Ovary (tissue), 10 donors: ENCODE measurements at places on chromosomes 1 and 21. TPM values are rescaled to one million over a fixed set of nuclear protein-coding genes. Genes with fewer than 3 reads are reported as not detected.

GRCh38 chr1:61828805-61829204 is 86.5 kb downstream of the PATJ start:
- H3K4me3 ChIP-seq, result no peak overlapping the region
- no peaks in the 10 kb centered on the region for H3K4me1 ChIP-seq
- H3K27me3 ChIP-seq, result no peaks in the 10 kb centered on the region
- H3K36me3 ChIP-seq, result no peaks in the 10 kb centered on the region
- no peak overlapping the region for H3K27ac ChIP-seq

GRCh38 chr1:243712941-243713340 is 137.1 kb downstream of the AKT3 start:
- no peak overlapping the region for H3K27ac ChIP-seq
- H3K36me3 ChIP-seq, result no peaks in the 10 kb centered on the region
- H3K4me1 ChIP-seq, result peaks cover 6% of the 10 kb centered on the region
- no peak for DNase-seq
- no peaks in the 10 kb centered on the region for H3K27me3 ChIP-seq
- no peak overlapping the region for H3K4me3 ChIP-seq

The FMN2 gene
- 2.5 TPM for total RNA-seq

The PGLYRP4 gene
- total RNA-seq, result not detected

The STUM gene
- total RNA-seq, result 4.2 TPM

The SH2D5 gene
- 1.8 TPM for total RNA-seq

The SHE gene
- 11.4 TPM for total RNA-seq

DNA sequence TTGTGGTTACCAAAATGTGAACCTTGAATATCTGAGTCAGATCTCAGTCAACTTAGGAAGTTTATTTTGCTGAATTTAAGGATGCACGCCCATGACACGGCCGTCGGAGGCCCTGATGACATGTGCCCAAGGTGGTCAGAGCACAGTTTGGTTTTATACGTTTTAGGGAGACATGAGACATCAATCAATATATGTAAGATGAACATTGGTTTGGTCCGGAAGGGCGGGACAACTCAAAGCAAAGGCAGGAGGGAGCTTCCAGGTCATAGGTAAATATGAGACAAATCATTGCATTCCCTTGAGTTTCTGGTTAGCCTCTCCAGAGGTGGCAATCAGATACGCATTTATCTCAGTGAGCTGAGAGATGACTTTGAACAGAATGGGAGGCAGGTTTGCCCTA is 1.0 kb upstream of the PRMT2 start:
- no peak for DNase-seq
- no peaks in the 10 kb centered on the region for H3K27me3 ChIP-seq
- H3K4me3 ChIP-seq, result no peak overlapping the region
- H3K36me3 ChIP-seq, result no peaks in the 10 kb centered on the region
- no peak overlapping the region for H3K27ac ChIP-seq
- H3K4me1 ChIP-seq, result peaks cover 4% of the 10 kb centered on the region

The BATF3 gene
- total RNA-seq, result 2.3 TPM

The LCE1B gene
- total RNA-seq, result not detected

DNA sequence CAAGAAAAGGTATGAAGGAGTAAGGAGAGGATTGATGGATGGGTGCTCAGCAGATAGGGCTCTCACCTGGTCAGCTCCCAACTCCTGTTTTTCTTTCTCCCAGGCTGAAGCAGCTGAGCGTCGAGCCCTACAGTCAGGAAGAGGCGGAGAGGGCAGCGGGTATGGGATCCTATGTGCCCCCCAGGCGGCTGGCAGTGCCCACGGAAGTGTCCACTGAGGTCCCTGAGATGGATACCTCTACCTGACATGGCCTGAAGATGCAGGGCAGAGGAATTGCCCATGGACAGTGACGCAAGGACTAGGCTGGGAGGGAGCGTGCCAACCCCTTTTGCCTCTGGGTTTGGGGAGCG is 739 bp downstream of the ZNF593 start:
- H3K36me3 ChIP-seq, result no peaks in the 10 kb centered on the region
- H3K4me3 ChIP-seq, result peak overlapping the region; percentile 91
- no peak for DNase-seq
- H3K4me1 ChIP-seq, result peaks cover 6% of the 10 kb centered on the region
- no peaks in the 10 kb centered on the region for H3K27me3 ChIP-seq

DNA sequence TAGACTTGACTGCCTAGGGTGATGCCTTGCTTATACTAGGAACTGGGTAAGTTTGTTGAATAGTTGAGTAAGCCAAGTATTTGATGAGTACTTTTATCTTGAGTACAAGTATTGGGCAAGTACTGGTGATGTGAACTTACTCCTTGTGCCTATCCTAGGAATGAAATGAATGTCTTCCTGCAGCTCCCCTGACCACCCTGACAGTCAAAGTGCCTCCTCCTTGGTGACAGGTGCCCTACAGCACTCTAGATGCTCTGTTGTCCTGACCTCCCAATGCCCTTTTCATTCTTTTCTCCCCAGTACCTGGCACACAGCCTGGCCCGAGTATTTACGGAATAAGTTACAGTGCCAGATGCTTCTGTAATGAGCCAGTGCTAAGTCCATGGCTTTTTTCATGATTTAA is 25.5 kb downstream of the PCSK9 start:
- H3K36me3 ChIP-seq, result no peaks in the 10 kb centered on the region
- no peaks in the 10 kb centered on the region for H3K27me3 ChIP-seq
- H3K4me3 ChIP-seq, result no peak overlapping the region
- no peak for DNase-seq

DNA sequence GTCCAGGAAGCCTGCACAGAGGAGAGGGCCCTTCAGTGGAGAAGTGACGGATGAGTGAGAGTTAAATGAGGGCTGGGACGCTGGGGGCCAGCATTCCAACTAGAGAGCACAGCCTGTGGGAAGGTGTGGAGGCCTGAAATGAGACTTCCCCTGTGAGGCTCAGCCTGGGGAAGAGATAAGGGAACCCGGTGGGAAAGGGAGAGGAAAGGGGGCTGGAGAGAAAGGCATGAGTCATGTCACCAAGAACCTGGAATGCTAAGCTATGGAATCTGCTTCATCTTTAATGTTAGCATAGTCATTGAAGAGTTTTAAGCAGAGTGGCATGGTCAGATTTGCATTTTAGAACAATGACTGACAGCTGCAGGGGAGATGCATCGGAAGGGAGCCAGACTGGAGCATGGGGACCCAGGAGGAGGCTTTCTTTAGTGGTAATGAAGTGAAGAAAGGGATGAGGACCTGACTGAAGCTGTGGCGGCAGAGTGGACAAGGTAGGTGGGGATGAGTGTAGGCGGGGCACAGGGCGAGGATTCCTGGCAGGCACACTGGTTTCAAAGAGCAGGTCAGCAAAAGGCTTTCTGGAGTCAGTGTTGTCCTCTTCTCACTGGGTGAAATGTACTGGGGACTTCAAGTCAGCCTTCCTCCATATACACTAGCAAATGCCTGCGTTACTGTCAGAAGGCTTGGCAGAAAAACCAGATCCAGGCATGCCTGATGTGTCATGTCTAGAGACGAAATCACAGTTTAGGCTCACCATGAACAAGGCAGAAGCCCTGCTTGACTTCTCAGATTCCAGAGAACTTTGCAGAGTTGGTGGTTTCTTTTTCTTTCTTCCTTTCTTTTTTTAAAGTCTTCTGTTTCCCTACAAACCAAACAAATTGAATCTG is 8.0 kb downstream of the RGL1 start:
- no peak for DNase-seq
- peaks cover 22% of the 10 kb centered on the region for H3K4me1 ChIP-seq
- no peak overlapping the region for H3K27ac ChIP-seq
- H3K4me3 ChIP-seq, result no peak overlapping the region
- no peaks in the 10 kb centered on the region for H3K27me3 ChIP-seq

DNA sequence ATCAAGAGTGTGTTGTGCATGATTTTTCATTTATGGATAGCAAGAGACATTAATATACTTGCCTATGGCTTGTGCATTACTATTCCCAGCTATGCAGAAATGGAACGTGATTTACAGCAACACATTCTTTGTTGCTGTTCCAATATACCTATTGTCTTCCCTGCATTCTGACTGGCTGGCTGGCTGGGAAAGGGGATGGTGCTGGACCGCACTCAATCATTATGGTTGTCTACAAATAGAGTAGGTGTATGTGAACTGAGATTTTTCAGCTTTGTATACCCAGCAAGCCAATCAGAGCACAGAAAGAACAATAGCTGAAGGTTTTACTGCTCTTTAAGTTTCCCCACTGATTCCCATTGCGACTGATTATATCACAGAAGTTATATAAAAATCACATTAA is 167.5 kb downstream of the ATG4C start:
- no peaks in the 10 kb centered on the region for H3K4me1 ChIP-seq
- H3K4me3 ChIP-seq, result no peak overlapping the region

- H3K27ac ChIP-seq, result no peak overlapping the region
- H3K4me1 ChIP-seq, result no peaks in the 10 kb centered on the region
- no peak overlapping the region for H3K4me3 ChIP-seq
- no peaks in the 10 kb centered on the region for H3K36me3 ChIP-seq
Observed at GRCh38 chr21:37829447-37829846, 86.8 kb downstream of the KCNJ6 start.
